ENCODE measurements at places on chromosomes 5 and 9.

DNA sequence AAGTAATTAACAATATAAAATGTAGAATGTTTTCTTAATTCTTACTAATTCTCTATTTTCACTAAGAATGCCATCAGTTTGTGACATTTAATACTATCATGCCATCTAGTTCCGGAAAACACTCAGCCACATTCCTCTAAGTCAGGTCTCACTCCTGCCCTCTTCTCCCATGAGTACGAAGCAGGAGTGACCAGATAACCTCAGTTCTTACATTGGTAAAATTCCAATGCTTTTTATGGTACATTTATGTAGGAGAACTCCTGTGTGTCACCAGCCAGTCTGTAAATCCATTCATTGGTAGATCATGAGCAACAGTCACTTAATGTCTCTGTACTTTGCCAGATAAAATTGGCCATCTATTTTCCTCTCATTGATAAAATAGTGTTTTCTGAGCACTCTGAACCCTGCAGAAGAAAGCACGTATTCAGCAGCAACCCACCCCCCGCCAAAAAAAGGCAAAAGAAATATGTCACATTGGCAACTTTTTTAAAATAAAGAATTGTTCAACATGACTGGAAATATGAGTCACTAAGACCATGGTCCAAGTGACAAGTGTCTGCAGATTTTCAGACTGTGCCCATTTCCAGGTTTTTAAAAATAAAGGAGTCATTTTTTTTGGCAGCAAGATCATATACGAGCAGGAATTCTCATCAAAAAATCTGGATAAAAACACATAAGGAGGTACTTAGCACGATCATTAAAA is 11.8 kb downstream of the GLIS3 start:
- DNase-seq, result no peak

GRCh38 chr5:178427576-178428197 is 162.5 kb downstream of the COL23A1 start:
- DNase-seq, result no peak

GRCh38 chr5:58972301-58972700 is 389.4 kb downstream of the RAB3C start:
- no peak for DNase-seq

GRCh38 chr9:35905051-35905781 is 786 bp upstream of the HRCT1 start:
- no peak for DNase-seq

GRCh38 chr9:13383855-13384254 is 104.4 kb upstream of the MPDZ start:
- DNase-seq, result no peak

GRCh38 chr9:122031776-122032175 is 61.3 kb downstream of the TTLL11 start:
- DNase-seq, result no peak

- no peak for DNase-seq
Measured at GRCh38 chr9:92650839-92651621, 18.9 kb downstream of the IPPK start.

DNA sequence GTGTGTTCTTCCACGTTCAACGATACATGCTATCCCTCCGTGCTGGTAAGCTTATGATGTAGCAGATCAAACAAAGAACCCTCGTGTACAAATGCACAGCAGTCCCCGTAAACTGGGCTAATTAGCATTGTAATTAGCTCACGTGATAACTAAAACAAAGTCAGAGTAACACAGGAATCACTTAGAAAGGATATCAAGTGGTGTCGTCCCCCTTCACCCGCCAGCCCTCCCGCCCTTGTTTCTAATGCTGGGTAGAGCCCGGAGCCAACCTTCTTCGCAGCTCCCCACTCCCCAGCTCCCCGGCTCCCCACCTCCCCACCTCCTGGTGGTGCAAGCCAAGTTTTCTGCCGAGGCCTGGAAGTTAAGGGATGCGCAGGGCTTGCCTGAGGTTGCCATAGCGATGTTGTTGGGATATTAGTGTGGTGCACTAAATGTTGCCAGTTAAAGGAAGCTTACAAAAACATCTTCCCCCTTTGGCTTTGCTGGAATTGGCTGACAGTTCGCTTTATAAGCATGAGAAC is 357.9 kb upstream of the CCNH start:
- DNase-seq, result no peak

DNA sequence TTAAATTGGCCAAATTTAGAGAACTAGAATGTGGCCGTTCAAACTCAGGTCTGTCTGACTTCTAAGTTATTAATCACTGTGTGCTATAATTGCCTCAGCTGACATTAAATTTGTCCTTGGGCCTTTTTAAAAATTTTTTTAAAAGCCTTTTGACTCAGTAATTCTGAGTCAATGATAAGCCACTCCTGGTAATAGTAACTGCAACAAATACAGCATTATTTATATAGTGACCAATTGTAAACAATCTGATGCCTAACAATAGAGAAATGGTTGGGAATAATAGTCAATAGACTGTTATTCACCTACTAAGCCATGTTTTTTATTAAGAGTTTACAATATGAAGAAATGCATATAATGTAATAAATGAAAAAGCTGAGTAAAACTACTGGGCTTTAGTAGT is 70.9 kb upstream of the FSD1L start:
- no peak for DNase-seq

GRCh38 chr9:88984543-88984883 is 6.8 kb upstream of the S1PR3 start:
- DNase-seq, result no peak

DNA sequence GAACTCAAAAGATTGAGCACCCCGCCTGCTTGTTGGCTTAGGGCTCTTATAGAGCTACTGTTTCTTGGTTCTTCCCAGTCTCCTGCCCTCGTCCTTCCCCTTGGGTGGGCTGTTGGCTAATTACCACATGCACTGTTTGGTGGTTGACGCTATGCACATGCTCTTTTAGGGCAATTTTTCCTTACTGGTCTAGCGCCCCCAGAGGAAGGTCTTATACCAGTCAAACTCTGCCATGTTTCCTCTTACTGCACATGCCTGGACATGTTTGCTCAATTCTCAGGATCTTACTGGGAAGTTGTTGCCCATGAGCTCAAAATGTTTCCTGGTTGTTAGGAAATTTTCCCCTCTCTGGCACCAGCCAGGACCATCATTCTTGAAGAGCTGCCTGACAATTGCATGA is 101.9 kb downstream of the SLC28A3 start:
- peak; percentile 8 for DNase-seq

GRCh38 chr5:179371121-179371510 is 25.9 kb upstream of the ADAMTS2 start:
- no peak for DNase-seq

DNA sequence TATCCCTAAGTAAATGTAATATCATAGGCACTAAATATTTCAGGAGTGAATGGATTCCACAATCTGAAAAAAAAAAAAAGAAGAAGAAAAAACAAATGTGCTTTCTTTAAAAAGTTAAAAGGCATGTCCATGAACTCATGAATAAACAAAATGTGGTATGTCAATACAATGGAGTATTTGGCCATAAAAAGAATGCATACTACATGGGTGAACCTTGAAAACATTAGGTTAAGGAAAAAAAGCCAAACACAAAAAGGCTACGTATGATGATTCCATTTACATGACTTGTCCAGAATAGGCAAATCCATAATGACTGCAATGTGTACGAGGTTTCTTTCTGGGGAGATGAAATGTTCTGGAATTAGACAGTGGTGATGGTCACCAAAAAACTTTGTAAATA is 45.3 kb downstream of the FNIP1 start:
- no peak for DNase-seq

DNA sequence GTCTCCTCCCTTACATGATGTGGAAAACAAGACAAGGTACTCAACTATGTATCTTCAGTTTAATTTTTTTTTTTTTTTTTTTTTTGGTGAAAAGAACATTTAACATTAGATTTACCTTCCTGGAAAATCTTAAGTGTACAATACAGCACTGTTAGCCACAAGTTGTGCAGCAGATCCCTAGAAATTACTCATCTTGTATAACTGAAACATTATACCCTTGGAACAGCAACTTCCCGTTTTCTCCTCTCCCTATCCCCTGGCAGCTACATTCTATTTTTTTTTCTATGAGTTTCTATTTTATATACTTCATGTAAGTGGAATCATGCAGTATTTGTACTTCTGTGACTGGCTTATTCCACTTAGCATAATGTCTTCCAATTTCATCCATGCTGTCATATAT is 421.9 kb upstream of the FTMT start:
- no peak for DNase-seq
